ENCODE measurements at places on chromosomes 2 and 18.
A peak's percentile ranks its signal among the peaks of the same experiment; 100 is the strongest.

GRCh38 chr2:78890935-78891334 lies 134.6 kb upstream of the REG3G start:
- no peak for DNase-seq

GRCh38 chr2:8514274-8514662 lies 167.6 kb upstream of the ID2 start:
- DNase-seq: no peak

DNA sequence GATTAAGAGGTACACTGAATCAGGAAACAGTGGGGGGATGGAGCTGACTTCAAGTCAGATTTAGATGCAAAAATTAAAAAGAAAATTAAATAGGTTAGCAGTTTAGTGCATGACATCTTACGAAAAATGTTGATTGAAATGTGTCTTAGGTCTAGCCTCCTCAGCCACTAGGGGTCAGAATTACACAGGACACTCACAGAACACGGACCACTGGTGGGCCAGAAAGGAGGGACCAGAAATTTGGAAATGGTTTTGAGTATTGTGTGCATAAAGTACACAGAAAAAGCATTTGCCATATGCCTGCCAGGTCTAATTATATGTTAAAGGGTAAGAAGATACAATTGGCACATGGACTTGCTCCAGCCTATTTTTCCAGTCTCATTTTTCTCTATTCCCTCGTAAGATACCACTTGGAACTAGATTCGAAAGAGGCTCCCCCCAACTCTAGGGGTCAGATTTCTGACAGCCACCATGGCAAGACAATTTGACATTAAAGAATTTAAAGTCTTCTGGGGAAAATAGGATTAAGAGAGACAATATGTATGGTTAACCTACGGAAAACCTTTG lies 550.2 kb upstream of the SETBP1 start:
- no peak for DNase-seq

DNA sequence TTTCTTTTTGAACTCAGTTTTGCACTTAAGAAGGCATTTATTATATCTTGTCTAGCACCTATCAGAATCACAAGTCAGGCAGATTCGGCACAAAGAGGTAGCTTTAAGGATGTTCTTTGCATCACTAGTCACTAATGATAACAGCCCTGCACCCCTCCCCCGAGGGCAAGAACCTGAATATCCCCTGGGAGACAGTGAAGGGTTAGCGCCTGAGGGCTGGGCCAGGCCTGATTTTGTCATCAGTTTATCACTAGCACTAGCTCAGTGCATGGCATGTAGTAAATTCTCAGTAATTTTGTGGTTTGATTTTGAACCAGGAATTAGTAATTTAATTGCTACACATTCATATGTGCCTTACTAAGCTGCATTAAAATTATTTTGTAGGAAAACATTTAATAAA lies 23.9 kb upstream of the HS6ST1 start:
- DNase-seq: no peak

GRCh38 chr18:58893388-58894099 lies 28.9 kb downstream of the ZNF532 start:
- DNase-seq: no peak

DNA sequence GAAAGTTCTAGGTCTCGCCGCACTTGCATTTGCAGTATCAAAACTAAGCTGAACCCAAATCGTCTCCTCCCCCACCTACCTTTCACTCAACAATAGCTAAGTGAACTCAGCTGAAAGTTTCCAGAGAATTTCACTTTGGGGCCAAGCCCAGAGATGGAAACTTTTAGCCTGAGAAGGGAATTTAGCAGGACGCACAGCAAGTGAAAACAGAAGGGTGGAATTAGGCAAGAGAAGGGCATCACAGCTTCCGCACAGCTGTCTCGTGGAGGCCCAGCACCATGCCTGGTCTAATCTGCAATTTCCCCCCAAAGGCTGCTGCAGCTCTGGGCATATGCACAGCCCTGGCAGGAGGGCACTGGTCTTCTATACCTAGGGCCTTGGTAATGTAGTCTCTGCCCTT lies 262.0 kb downstream of the TNS1 start:
- DNase-seq: no peak

- no peak for DNase-seq
Observed at GRCh38 chr2:185393091-185393490, 345.5 kb upstream of the FSIP2 start.

DNA sequence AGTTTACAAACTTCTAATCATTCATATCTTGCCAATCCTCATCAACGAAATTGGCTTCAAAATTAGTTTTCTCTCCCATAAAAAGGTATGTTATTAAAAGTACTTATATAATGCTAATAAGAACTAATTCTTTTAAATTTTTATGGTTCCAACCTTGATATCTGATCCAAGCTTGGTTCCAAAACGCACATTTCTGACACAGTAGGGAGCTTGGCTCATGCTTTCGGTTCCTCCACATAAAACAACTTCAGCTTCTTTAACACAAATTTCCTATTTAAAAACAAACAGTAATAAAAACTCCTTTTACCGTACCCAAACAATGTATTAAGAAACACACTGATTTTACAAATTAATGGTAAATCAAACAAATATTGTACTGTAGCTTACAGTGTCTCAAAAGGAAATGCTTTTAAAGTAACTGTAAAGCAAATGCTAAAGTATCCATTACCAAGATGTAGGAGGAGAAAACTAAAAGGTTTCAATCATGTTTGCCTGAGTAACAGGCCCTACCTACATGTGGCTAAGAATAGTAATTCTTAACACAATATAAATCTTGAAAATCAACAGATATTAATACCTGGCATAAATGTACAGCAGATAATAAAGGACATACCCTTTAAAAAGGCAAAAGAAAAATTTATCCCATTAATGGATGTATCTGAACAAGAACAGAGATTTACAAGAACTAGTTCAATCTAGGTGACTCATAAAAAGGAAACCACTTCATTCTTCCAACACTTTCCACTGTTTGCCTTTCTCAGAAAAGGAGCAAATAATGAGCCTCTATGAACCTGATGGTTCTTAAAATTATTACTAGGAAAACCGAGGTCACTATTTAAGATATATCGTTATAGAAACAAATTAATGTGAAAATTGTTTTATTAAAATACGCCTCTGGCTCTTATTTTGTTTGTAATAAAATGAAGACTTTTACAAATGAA lies 17.5 kb downstream of the ACAA2 start:
- no peak for DNase-seq

GRCh38 chr2:214014551-214015220 lies 396.2 kb upstream of the VWC2L start:
- DNase-seq: no peak

DNA sequence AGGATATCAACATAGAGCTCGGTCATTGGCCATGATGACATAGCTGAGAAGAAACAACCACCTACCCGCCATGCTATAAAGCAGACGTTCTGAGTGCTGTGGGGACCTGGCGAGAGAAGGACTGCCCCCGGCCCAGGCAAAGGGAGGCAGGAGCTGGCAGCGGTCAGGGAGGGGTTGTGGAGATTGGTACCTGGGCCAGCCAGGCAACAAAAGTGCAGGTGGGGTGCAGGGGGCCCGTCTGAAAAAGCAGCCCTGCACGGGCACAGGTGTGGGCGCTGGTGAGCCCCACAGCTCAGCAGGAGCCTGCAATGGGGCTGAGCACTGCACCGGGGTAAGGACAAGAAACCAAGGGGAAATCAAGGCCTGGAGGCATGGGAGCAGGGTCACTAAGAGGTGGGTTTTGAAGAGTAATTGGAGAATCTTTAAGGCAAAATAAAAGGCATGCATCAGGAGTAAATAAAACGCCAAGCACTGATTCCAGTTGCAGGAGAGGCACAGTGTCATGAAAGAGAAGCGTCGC lies 464.0 kb downstream of the EIPR1 start:
- no peak for DNase-seq

GRCh38 chr2:152336119-152336853 lies 1.3 kb downstream of the FMNL2 start:
- no peak for DNase-seq

GRCh38 chr2:202376460-202377206 lies 506 bp downstream of the BMPR2 start:
- DNase-seq: peak; percentile 33

DNA sequence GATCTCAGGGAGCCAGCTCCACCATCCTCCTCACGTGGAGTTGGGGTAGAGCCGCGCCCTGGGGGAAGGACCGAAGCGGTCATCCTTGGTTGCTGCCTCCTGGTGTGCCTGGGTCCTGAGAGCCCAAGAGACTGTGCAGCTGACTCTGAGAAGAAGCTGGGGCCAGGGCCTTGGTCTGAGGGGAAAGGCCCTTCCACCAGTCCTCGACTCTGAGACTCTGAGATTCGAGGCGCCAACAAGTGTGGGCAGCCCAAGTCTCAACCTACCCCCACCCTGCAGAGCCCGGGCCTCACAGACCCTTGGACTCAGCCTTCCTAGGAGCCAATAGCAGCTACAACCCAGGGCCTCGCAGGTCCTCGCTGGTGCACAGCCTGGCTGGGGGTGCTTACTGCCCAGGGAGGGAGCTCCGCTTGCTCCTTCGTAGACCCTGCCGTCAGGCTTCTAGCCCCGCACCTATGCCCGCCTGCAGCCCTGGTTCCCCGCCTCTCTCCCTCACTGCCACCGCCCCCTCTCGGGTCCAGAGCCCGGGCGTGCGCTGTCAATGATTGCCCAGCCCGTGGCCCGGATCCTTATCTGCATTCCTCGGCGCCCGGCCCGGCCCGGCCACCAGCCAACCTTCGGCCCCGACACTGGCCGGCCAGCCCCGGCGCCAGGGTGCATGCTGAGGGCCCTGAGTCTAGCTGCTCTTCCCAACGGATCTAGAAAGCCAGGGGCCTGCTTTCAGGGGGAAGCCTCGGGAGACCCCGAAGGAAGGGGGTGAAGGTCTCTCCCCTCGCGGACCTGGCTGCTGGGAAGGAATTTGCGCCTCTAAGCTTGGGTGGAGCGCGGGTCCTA lies 2.0 kb downstream of the IHH start:
- no peak for DNase-seq

- no peak for DNase-seq
Observed at GRCh38 chr2:69100220-69100723, 87.3 kb downstream of the ANTXR1 start.

DNA sequence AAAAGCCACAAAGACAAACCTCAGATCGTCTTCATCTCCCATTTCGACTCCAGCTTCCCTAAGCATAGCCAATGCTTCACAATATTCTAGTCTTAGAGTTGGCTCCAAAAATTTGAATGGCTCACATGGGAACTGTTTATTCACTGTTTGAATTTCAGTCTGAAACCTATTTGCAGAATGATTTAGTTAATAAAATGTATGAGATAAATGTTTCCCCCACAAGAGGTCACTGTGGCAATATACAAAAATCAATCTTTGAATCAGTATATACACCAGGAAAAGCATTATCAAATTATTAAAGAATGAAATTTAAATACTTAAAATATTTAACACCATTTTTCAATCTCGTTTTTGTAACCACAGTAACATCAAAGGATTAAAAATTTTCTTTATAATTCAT lies 40.0 kb upstream of the MCM6 start:
- peak; percentile 70 for DNase-seq

GRCh38 chr2:861655-862354 lies 88.8 kb upstream of the SNTG2 start:
- DNase-seq: no peak

GRCh38 chr2:121862286-121862685 lies 106.8 kb downstream of the TSN start:
- DNase-seq: no peak

GRCh38 chr2:64568836-64569235 lies 44.7 kb downstream of the AFTPH start:
- DNase-seq: no peak

DNA sequence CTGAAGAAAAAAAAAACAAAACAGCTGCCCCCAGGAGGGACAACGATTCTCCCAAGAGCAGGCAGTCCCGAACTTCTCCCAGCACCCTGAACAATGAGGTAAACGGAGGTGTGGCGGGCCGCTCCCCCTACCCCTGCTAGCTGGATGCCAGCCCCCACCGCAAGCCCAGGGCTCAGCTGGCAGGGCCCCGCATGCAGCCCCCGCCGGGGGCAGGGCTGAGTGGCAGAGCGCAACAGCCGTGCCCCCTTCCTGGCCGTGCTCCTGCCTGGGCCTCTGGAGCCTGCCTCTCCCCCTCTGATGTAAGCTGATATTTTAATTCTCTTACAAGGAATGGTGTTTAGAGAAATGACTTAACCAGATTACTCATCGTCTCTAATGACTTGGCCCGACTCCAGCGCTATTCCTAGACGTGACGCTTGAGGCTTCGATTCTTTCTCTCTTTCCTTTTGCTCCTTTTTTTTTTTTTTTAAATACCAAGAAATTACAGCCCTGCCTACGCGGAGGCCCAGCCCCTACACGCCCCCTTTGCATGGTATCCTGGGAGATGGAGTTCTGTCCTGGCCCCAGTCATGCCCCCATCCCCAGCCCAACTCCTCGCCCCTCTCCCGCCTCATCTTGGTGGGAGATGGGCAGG lies 4.6 kb upstream of the ARID5A start:
- peak; percentile 87 for DNase-seq

DNA sequence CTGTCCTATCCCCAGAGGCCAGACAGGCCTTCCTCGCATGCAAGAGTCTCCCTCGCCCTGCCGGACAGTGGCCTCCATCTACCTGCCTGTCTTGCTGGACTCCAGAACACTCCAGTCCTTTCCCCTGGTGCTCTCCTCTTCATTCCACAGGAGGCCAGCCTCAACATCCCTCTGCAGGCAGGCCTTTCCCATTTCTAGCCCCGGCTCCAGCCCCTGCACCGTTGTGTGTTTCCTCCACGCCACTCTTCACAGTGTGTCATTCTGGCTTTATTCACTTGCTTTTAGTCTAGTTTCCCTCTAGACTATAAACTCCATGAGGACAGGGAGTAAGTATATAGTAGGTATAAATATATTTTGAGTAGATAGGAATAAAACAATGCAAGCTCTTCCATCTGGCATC lies 81.2 kb downstream of the LOXHD1 start:
- DNase-seq: no peak

GRCh38 chr2:239106314-239106908 lies 258.5 kb downstream of the TWIST2 start:
- no peak for DNase-seq

DNA sequence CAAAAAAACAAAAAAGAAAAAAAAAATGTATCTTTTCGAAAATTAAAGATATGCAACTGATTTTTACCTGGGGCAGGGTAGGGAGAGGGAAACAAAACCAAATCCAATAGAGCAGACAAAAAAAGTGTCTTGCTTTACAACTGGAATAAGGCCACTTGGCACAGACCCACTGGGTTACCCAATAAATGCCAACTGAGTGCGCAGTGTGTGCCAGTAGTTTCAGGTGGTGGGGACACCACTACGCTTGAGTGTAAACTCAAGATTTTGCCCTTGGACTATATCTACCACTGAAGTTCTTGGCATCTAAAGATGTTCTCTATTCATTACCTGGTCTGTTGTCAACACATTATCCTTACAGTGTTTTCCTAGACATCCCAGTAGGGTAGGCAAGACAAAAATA lies 16.3 kb downstream of the VPS4B start:
- DNase-seq: no peak

GRCh38 chr2:17542471-17542870 lies 2.0 kb downstream of the VSNL1 start:
- no peak for DNase-seq

- no peak for DNase-seq
Observed at GRCh38 chr2:37679072-37679695, 7.7 kb upstream of the CDC42EP3 start.

- DNase-seq: no peak
Observed at GRCh38 chr2:202479090-202479489, 103.0 kb downstream of the BMPR2 start.
